Liver (tissue), 10 donors: ENCODE measurements at places on chromosomes 11 and 22.
A peak's percentile ranks its signal among the peaks of the same experiment; 100 is the strongest.

DNA sequence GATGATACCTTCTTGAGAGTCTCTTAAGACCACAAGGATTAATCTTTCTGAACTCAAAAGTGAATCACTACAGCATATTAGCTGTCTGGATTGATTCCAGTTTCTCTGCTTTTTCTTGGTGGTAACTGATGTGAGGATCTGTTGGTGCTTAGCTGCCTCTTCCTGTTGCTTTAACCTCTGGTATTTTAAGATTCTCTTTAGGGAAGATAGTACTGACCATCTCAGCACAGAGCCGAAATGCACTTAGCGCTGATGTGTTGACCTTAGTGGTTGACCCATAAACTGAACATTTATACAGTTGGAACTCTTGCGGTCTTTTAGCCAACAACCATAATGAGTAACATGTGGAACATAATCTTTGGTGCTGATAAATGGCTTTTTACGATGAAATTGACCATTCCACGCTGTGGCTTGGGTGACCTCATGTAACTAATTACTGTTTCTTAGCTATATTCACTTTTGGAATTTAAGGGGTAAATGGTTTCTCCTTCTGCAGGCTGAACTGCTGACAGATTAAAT, 33.7 kb downstream of the APLP2 start:
- no peak overlapping the region for H3K27ac ChIP-seq
- H3K4me1 ChIP-seq: peaks cover 28% of the 10 kb centered on the region
- no peak overlapping the region for H3K4me3 ChIP-seq

DNA sequence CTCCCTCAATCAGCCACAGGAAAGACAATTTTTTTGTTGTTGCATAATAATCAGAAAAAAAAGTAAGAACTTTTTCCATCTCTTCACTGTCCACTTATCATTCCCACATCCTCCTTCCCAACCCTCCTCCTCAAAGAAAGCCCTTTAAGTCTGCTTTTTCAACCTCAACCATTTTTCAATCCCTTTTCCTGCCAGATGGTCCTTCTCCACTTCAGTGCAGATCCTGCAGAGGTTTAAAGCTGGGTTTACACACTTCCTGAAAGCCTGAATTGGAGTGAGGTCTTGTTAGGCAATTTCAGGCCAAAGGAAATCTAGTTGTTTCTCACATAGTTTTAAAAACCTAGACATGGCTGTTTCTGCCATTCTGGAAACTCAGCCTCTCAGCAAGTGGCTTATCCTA, 78.3 kb downstream of the RPL27A start:
- no peak overlapping the region for H3K27ac ChIP-seq
- H3K4me3 ChIP-seq: no peak overlapping the region
- H3K27me3 ChIP-seq: no peaks in the 10 kb centered on the region
- DNase-seq: no peak

- no peak overlapping the region for H3K27ac ChIP-seq
- no peaks in the 10 kb centered on the region for H3K4me1 ChIP-seq
- no peak for DNase-seq
Measured at GRCh38 chr11:114017723-114018122, 41.8 kb upstream of the ZBTB16 start.

DNA sequence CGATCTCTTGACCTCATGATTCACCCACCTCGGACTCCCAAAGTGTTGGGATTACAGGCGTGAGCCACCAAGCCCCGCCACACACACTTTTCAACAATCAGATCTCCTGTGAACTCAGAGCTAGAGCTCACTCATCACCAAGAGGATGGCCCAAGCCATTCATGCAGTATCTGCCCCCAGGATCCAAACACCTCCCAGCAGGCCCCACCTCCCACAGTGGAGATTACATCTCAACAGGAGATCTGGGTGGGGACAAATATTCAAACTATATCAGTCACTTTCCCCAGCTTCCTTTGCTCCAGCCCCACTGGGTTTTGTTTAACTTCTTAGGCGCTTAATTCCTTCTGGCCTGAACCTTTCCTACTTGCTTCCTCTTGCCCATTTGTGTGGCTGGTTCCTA, 26.3 kb upstream of the SORL1 start:
- no peak for DNase-seq
- H3K4me3 ChIP-seq: no peak overlapping the region
- H3K36me3 ChIP-seq: no peaks in the 10 kb centered on the region
- no peak overlapping the region for H3K27ac ChIP-seq
- peaks cover 4% of the 10 kb centered on the region for H3K4me1 ChIP-seq

GRCh38 chr11:23569134-23569533, 708.9 kb upstream of the CCDC179 start:
- DNase-seq: no peak
- no peaks in the 10 kb centered on the region for H3K4me1 ChIP-seq
- no peak overlapping the region for H3K27ac ChIP-seq
- no peaks in the 10 kb centered on the region for H3K36me3 ChIP-seq
- H3K27me3 ChIP-seq: no peaks in the 10 kb centered on the region

DNA sequence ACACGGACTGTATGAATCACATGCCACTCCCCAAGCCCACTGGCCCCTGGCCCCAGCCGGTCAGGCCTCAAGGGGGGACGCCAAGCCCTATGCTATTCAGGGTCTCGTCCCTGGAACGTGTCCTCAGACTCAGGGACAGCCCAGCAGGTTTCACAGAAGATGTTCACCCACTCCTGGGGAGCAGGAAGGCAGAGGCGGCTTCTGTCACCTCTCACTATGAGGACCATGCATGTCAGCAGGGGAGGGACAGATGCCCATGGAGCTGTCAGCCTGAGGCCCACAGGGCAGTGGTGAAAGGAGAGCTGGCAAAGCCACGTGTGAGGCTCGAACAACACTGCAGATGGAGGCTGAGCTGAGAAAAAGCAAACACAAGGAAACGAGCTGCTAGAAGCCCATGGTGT, 192.0 kb downstream of the SHANK2 start:
- no peak for DNase-seq
- no peaks in the 10 kb centered on the region for H3K4me1 ChIP-seq
- no peaks in the 10 kb centered on the region for H3K27me3 ChIP-seq
- no peak overlapping the region for H3K27ac ChIP-seq
- peaks cover 11% of the 10 kb centered on the region for H3K36me3 ChIP-seq

DNA sequence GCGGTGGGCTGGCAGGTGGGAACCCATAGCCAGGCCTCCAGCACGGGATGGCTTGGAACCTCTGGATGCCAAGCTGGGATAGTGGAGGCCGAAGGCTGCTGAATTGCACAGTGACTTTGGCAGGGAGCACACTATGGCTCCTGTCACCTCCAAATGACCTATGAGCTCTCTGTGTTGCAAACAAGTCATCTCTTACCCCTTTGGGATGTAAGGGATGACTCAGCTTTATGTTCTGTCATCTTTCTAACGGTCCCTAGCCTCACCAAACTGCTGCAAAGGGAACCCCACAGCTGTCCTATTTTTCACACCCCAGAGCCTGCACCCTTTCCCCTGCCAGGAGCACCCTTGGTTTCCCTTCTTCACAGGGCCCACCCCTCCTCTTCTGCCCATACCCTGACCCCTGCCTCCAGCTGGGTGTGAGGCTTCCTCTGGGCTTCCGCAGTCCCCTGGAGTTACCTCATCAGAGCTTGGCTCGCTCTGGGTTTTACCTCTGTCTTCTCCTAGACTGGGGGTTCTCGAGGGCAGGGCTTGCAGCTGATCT, 2.7 kb upstream of the SCUBE1 start:
- no peak overlapping the region for H3K4me3 ChIP-seq
- no peak for DNase-seq
- peaks cover 30% of the 10 kb centered on the region for H3K4me1 ChIP-seq
- H3K27me3 ChIP-seq: no peaks in the 10 kb centered on the region
- peak overlapping the region; percentile 62 for H3K27ac ChIP-seq
- H3K36me3 ChIP-seq: no peaks in the 10 kb centered on the region

DNA sequence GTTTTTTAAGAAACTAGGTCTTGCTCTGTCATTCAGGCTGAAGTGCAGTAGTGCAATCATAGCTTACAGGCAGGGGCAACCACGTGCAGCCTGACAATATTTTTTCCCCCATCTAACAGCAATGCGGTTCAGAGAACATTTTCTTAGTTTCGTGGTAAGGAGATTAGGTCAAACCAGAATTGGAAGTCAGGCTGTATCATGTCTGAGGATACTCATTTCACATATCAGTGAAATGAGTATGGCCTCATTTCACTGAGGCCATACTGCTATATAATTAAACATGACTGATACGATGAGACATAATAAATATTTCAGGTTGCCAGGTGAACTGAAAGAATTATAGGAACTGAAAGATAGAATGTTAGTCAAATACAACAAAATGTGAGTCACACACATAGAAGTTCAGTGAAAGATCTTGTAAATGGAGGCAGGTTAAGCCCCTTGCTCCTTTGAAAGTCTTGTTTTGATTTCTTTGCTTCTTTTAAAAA, 32.5 kb upstream of the IZUMO1R start:
- no peaks in the 10 kb centered on the region for H3K27me3 ChIP-seq
- H3K4me1 ChIP-seq: no peaks in the 10 kb centered on the region
- no peak overlapping the region for H3K27ac ChIP-seq
- no peak for DNase-seq
